SJSA1 (cell line): ENCODE measurements at places on chromosomes 7 and 10. TPM values are rescaled to one million over a fixed set of nuclear protein-coding genes. Genes with fewer than 3 reads are reported as not detected.

HYAL4 gene
- not detected in 2 replicates for total RNA-seq

AKR1D1 gene
- total RNA-seq: not detected in 2 replicates

TMEM270 gene
- not detected in 2 replicates for total RNA-seq

DNA sequence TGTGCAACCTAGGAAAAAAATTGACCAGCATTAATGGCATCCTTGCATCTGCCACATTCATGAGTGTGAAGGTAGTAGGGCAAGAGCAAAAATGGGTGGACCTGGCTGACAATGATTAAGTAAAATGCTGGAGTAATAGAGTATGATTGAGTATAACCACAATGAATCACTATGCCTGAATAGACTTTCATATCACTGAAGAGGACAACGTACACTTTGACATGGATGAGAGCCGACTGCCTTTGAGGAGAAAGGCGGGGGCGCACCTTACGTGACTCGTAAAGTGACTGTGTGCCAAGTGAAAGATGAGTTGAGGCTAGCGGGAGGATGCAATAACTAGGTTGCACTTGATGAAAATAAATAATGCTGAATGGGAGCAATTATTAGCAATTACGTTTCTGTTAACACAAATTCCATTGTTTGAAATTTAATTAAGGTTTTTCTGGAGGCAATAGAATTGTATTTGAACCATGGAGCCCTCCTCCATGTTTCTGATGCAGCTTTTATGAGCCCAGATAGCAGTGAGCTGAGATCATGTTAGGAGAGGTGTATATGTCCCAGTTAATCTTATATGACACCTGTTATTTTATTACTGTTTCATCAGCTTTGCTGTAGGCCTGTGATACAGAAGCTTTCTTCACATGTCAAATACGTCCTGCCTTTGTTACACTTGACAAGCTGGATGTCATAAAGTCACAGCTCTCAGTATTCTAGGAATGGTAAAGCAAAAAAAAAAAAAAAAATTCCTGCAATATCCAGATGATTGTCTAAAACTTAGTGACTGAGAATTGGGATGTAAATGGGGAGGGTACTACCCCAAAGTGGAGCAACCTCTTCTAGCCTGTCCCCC is 596.5 kb downstream of the NXPH1 start:
- DNase-seq: no peak

DNA sequence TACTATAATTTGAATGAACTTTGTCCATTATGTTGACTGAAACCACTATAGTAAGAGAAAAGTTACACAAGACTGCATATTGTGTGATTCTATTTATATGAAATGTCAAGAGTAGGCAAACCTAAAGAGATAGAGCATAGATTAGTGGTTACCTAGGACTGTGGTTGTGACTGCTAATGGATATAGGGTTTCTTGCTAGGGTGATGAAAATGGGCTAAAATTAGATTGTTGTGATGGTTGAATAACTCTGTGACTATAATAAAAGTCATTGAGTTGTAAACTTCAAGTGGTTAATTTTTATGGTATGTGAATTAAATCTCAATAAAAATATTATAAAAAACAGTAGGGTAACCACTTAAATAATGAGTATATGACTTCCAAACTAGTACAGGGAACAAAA is 142.9 kb upstream of the AHR start:
- DNase-seq: no peak

DNA sequence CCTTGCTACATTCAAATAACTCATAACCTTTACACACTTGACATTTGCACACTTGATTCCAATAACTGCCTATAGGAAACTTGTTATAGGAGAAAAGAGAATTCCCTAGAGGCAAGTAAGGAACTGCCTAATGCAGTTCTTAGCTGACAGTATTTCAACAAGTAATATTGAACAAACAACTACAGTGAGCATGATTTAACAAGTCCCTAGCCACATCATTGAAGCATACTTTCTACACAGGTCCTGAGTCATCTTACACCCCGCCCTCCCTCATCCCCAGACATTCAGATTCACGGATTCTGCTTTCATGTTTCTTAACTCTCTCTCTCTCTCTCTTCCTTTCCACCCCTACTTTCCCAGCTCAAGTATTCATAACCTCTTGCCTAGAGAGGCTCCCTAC is 153.5 kb downstream of the LSM5 start:
- DNase-seq: no peak

DNA sequence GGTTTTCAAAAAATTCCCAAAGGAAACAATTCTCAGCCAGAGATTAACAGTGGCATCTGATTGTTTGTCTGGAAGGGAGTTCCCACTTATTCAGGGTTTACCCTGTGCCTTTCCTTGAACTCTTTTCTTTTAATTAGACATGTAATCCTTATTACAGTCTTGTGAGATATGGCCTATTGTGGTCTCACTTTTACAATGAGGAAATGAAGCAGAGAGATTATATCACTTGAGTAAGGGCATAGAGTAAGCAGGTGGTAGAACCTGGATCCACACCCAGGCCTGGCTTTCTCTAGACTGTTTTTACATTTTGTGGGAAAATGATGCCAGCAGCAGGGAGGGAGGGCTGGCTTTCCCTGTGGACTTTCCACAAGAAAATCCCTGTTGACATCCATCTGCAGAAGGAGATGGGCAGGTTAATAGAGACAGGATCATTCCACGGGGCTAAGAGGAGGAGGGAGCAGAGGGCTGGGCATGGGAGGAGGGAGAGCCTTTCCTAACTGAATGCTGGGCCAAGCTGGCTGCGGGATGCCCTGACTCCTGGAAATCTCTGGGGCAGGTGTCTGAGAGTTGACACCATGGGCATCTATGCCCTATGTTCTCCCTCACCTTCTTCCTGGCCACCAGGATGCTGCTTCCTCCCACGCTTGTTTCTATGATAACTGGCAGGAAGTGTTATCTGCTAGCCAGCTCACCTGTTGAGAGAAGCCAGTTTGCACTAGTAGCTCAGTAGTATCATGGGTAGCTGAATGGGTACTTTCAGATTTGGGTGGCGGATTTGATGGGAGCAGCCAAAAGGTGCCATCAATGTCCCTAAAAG is 28.7 kb upstream of the ARHGAP22 start:
- DNase-seq: no peak

DNA sequence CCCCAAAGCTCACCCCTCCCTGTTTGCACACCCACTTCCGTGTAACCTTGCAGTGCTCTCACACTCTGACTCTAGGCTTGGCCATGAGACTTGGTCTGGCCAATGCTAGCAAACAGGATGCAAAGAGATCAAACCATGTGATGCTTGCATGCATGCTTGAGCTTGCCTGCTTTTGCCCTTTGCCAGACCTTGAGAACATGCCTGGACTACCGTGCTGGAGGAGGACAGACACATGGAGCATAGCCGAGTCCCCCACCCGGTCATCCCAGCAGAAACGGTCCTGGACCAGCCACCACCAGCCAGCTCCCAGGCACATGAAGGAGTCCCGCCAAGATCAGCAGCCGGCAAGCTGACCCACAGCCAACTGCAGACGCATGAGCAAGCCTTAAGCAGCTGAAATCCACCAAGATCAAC is 23.4 kb downstream of the PYROXD2 start:
- DNase-seq: no peak
